ENCODE measurements at places on chromosomes 6 and 20.
A peak's percentile ranks its signal among the peaks of the same experiment; 100 is the strongest.

DNA sequence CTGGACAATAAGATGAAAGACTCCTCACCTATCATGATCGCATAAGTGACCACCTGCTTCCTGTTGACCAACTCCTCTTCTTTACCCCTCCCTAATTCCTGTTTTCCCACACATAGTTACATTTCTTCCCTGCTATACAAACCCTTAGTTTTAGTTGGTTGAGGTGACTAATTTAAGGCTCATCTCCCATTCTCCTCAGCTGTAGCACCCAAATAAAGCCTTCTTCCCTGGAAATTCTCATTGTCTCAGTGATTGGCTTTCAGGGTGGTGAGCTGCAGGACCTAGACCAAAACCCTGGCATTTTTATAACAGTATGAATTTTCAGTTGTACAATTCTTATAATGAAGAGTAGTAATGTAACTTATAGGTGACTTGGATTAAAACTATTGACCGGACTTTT, 2.1 kb downstream of the FKBP1C start:
- no peak for DNase-seq

GRCh38 chr6:41515995-41516394, 30.2 kb upstream of the FOXP4 start:
- DNase-seq = no peak

GRCh38 chr6:170402318-170403040, 95.9 kb downstream of the FAM120B start:
- DNase-seq = no peak

GRCh38 chr20:60214901-60215815, 256.9 kb downstream of the CDH26 start:
- DNase-seq = no peak

DNA sequence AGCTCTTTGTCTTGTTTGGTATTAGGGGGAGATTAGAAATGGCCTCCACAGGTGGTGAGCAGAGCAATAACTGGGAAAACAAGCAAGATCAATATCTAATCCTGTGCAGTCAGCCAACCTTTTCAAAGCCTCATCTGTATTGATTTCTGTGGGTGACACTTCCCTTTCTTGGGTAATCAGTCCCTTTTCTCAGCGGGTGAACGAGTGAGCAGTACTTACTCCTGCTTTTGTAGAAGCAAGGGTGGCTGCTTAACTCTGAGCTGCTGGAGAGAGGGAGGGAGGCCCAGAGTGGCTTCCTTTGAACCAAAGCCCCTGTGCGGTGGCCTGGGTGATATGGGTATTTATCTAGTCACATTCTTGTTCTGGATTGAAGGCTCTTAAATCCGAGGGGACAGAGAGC, 254.8 kb upstream of the CHD6 start:
- DNase-seq = no peak

DNA sequence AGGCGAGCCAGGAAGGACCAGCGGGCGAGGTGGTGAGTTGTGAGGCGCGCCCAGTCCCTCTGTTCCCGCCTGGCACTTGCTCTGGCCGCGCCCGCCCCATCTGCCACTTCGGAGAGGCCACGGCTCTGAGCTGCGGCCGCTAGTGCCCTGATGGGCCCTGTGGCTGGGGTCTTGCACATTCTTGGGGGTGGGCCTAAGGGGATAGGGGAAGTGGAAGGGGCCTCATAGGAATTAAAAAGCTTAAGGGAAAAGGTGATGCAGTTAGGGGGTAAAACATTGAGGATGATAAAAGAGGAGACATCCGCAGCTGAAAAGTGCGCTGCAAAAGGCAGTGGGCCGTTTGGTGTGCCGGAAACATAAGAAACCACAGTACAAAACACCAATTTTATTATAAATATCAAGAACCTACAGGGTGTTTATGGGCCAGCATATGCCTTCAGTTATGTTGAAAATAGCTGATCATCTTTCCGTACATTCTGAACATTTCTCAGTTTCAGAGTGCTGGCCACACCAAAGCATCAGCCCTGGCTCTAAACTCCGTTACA, 1.1 kb upstream of the PSMB8 start:
- no peak for DNase-seq

GRCh38 chr20:49906101-49906604, 9.2 kb downstream of the SPATA2 start:
- no peak for DNase-seq

DNA sequence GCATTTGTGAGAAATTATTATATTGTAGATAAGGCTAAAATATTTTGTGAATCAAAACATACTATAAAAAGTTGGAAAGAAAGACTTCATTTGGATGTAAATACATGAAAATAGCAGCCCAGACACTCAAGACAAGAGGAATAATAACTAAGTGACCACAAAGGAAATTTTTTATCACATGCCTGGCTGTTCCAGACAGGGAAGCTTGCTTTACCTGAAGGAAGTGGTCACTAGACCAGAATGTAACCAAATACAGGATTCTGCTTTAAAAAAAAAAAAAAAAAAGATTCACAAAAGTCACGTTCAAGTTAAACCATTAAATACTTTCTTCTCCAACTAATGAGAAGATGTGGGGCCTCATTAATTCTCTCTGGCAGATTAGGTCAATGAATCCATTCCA, 9.3 kb upstream of the HLA-DQB2 start:
- DNase-seq = no peak

DNA sequence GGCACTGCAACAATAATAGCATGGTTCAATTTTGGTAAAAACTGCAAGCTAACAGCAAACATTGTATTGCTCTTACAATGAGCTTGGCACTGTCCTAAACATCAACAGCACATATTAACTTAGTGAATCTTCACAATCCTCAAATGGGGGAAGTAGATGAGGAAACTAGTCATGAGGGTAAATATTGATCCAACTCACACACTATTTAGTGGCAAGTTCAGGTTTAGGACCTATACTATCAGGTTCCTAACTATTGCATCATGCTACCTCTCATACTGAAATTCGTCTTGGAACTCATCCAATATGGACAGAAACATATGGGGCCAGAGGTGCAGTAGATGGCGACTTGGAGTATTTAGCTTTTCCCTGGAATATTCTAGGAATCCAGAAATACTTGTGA, 34.2 kb downstream of the FKBP1C start:
- peak; percentile 22 for DNase-seq

GRCh38 chr20:50341880-50342637, 151.4 kb downstream of the CEBPB start:
- no peak for DNase-seq

DNA sequence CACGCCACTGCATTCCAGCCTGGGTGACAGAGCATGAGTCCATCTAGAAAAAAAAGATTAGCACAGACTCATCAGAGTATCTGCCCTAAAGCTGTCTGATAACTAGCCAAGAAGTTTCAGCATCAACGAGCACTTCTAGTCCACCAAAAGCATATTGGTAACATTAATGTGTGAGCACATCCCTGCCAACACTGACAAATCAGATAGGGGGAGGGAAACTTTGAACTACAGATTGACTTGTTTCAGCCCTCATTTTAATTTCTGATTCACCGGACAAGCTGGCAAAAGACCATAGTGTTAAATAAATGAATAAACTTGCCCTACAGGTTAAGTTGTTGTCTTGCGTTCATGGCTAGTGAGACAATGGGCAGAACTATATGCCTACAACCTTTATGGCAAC, 7.7 kb upstream of the SEC63 start:
- no peak for DNase-seq

DNA sequence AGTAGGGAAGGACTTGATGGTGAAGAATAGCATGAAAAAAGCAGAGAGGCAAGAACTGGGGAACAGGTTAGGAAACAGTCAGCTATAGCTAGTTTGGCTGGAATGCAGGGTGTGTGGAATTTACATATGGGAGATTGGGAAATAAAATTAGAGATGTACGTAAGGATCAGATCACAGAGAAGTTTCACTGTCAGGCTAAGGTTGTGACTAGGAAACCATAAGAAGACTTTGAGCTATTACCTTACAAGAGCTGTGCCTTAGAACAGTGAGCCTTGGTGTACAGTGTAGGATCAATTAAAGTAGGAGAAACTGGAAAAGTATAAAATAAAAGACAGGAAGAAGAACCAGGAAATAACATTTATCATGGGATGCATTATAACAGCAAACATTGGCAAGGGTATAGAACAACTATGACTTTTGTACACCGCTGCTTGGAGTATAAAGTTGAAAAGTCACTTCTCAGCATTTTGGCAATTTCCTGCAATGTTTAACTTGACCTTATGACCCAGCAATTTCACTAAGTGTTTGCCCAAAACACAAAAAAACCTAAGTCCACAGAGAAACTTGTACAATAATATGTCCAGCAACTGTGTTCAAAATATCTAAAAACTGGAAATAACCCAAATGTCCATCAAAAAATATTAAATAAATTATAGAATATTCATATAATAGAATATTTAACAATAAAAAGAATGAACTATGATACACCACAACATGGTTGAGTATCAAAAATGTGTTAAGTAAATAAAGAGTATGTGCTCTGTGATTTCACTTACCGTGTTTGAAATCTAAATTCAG, 31.2 kb upstream of the SPTLC3 start:
- no peak for DNase-seq

- no peak for DNase-seq
Measured at GRCh38 chr6:162459985-162460384, 267.6 kb downstream of the PRKN start.

GRCh38 chr20:49471397-49471796, 11.1 kb downstream of the KCNB1 start:
- DNase-seq = no peak

DNA sequence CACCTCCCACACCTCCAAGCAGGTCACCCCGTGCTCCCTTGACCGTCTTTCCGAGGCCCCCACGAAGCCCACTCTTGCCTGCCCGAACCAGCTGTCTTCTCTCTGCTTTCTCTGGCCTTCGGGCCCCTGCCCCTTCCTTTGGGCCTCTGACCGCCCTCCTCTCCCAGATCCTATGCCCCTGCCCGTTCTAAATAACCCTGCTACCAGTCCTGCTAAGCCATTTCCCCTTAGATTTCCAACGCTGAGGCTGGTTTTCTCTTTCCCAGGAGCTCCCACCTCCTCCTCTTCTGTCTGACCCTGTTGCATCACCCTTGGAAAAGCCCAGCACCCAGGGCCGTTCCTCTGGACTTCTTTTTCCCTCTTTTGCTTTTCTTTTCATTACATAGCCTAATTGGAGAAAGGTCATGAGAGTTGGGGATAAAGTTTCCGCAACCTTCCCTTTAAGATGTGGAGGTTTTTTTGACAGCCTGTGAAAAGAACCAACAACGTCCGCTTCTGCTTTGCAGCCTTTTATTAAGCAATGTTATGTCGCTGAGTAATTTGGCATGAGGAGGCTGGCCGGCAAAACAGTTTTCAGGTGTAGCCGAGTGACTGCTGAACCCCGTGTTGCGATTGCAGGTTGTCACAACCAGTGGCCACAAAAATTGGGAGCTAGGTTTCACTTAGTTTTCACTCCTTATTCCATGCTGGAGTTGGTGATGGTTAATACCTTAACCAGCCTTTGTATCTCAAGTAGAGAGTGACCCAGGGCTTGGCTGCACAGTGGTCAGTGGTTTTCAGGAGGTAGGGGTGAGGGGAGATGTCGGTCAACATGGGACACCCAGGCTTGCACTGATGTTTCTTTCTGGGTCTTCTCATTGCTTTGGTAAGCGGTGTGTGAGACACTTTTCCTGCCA, 970 bp downstream of the BLTP3A start:
- peak; percentile 54 for DNase-seq

DNA sequence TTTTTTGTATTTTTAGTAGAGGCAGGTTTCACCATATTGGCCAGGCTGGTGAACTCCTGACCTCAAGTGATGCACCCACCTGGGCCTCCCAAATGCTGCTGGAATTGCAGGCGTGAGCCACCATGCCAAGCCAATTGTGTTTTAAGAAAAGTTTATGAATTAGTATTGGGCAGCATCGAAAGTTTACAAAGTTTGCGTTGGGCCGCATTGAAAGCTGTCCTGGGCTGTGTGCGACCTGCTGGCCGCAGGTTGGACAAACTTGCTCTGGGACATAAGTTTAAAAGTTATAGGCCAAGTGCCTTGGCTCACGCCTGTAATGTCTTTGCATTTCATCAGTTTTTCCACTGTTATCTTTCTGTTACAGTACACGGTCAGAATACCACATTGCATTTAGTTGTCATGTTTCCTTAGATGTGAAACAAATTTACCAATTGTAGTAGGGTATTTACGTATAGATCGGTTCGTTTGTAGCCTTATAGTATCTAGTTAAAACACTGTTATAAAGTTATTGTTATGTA, 39.5 kb downstream of the ASXL1 start:
- DNase-seq = no peak

DNA sequence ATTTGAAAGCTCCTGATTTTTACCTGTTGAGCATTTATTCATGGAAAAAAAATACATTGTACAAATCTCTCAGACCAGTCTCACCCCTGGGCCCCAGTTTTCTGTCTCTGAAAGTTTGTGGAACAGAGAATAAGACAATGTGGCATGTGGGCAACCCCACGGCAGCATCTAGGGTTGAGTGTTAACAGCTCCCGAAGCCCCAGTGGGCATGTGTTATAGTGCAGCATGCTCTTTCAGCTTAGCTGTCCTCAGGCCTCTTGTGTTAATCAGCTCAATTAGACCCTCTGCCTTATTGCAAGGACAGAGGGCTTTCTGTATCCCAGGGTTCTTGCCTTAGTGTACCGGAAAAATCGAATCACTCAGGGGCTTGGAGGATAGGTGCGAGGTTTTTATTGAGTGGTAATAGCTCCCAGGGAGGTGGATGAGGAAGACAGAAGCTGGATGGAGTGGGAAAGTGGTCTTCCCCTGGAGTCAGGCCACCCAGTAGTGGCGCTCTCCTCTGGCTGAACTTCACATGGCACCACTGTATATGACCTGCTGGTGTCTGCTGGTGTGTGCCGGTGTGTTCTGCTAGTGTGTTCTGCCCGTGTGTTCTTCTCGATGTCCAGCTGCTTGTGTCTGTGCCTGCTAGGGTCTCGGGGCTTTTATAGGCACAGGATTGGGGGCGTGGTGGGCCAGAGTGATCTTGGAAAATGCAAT, 382.8 kb downstream of the EPM2A start:
- no peak for DNase-seq

DNA sequence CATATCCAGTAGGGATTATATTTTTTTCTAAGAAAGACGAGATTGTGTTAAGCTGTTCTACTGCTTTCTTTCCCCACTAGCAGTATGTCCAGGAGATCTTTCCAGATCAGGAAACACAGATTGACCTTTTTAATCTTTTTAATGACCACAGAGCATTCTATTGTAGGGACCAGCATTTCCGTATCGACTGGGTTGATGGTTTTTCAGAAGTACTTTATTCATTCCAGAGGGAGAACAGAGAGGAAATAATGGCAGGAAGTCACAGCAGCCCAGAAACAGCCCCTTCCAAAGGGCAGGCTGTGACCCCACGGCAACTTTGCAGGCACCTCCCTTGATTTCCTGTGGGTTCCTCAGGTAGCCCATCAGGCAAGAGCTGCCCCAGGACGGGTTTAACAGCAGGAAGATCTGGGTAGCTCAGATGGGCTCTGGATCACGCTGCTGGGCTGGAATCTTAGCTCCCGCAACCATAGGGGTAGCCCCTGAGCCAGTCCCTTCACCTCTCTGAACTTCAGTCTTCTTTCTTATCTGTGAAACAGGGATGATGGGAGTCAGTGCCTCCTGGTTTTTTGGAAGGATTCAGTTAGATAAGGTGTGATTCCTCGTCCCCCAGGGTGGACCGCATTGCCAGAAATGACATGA, 23.8 kb upstream of the CHMP4B start:
- DNase-seq = no peak

- no peak for DNase-seq
Measured at GRCh38 chr6:157280157-157280556, 43.2 kb downstream of the TMEM242 start.

GRCh38 chr20:38985603-38986170, 23.5 kb downstream of the DHX35 start:
- no peak for DNase-seq

- no peak for DNase-seq
Measured at GRCh38 chr6:111600588-111601445, 4.9 kb downstream of the TRAF3IP2 start.

- DNase-seq = no peak
Measured at GRCh38 chr6:27145731-27146455, 101.6 kb upstream of the PRSS16 start.

GRCh38 chr20:60054716-60055634, 96.8 kb downstream of the CDH26 start:
- DNase-seq = no peak
